CD4-positive, alpha-beta T cell treated with Interleukin-15 for 1 hour (primary cell): ENCODE measurements at places on chromosomes 16 and 17.

DNA sequence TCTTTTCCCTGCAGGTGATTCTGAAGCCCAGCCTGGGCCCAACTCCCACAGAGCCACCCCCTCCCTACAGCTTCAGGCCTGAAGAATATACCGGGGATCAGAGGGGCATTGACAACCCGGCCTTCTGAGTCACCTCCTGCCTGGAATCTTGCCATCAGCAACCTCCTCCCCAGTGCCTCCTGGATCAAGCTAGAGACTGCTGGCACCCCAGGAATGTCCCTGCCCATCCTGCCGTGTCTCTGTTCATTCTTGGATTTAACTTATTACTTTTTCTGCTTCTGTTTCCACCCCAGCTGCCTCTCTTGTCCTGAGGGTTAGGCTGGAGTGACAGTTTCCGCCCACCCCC lies 4.9 kb downstream of the TMEM92 start:
- no peak for DNase-seq

- no peak for DNase-seq
Observed at GRCh38 chr17:37068266-37068665, 119.5 kb downstream of the AATF start.

DNA sequence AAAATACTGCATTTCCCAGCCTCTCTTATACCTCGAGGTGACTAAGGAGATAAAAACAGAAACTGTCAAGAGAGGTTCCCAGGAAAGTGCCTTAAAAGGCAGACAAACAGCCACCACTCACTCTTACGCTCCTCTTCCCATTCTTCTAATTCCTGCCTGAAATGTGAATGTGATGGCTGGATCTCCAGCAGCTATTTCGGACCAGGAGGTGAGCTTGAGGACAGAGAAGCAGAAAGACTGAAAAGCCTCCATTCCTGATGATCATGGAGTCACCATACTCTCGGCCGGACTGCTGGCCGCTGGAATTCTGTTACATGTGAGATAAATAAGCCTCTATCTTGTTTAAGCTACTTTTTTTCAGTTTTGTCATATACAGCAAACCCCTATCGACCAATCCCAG lies 41.4 kb upstream of the ABR start:
- DNase-seq, result no peak

GRCh38 chr17:3808701-3809100 lies 7.7 kb upstream of the ITGAE start:
- no peak for DNase-seq

- DNase-seq, result no peak
Observed at GRCh38 chr17:80588702-80589383, 44.2 kb downstream of the RPTOR start.
